ENCODE measurements at places on chromosomes 3 and 15. TPM values are rescaled to one million over a fixed set of nuclear protein-coding genes. Genes with fewer than 3 reads are reported as not detected.

GRCh38 chr3:38163117-38163840, 2.1 kb upstream of the OXSR1 start:
- DNase-seq: peak; percentile 40

- no peak for DNase-seq
Measured at GRCh38 chr3:177294221-177294620, 96.9 kb upstream of the TBL1XR1 start.

SEMA3B gene
- 6.5 TPM for polyA plus RNA-seq

EHHADH gene
- 5.7 TPM for polyA plus RNA-seq

DNA sequence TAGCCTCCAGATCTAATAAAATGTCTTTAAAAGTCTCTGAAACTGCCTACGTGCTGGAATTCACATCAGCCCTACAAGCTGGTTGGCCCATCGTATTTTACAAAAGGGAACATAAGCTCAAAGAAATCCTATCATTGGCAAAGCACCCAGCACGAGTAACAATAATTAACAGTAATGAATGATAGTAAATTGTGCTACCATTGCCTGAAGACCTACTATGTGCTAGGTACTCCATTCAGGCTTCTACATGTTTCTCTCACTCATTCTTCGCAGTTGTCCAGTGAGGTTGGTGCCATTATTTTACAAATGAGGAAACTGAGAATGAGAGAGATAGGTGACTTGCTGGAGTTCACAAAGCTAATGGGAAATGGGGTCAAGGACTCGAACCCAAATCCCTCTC, 7.1 kb upstream of the EPHB3 start:
- DNase-seq: no peak

DNA sequence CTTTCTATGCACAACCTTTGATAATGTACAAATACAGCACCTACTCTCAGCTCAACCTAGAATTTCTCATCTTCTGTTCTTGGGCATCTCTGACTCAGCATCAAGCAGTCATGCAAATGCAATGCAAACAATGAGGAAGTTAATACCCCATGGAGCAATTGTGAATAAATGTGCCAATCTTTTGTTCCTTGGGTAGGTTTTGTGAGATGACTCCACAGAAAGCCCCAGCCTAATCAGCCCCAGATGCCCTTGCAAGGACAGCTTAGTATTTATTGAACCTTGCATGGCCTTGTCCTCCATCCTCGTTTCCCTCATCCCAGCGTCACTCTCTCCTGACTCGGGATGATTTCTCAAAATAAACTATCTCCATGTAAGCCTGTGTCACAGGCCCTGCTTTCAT, 494.7 kb upstream of the NECTIN3 start:
- DNase-seq: peak; percentile 94

DNA sequence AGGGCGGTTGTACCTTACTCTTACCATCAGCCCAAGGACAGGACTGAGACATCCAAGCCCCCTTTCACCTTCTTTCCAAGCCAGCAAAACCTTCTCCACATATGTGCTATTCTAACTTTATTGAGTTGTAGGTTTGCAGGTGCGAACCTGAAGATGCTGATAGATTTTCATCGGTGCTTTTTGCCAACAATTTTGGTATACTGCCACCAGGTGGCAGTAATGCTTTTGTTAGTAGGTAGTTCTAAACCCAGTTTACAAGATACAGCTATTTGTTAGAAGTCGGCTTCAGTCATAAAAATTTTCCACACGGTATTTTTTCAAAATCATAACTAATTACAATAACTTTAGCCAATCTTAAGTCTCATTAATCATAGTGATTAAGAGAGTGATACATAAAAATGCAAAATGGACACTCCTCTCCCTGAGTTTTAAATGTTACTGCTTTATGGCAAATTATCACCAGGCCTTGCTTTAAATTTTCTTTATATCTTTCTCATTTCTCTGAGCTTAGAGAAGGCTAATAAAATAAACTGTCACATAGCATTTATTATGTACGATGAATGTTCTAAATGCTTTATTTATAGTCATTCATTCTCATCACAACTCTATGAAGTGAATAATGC, 636 bp downstream of the TBC1D21 start:
- DNase-seq: peak; percentile 19

DNA sequence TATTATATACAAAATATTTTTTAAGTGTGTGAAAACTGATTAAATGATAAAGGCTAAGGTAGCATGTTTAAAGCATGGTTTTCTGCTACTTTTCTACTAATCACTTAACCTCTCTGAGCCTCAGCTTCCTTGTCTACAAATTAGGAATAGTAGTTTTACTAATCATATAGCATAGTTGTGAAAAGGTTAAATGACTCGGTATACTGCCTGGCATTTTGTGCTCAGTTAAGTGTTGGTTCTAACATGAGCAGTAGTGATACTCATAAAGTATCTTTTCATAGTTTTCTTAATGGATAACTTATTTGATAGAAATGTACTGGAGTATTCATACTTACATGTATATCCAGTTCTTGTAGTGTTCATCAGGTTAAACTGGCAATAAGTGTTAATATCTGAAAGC, 13.6 kb downstream of the RASA2 start:
- DNase-seq: no peak

DNA sequence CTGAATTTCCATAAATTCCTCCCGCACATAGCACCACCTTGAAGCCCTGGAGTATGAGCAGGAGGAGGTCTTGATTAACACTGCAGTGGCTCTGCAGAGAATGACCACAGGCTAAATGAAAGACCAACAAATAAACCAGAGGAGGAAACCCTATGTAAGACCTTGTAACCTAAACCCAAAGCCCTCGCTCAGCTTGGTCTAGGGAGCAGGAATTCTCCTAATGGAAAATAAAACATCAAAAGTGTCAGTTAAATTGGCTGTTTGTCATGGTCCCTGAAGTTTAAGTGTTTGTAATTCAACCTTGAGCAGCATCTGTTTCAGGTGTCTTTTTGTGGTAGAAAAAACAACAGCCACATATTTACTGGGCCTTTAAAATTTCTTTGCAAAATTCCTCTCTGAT, 9.2 kb upstream of the UBE2Q2 start:
- no peak for DNase-seq

SCN11A gene
- 0.01 TPM for polyA plus RNA-seq

DNA sequence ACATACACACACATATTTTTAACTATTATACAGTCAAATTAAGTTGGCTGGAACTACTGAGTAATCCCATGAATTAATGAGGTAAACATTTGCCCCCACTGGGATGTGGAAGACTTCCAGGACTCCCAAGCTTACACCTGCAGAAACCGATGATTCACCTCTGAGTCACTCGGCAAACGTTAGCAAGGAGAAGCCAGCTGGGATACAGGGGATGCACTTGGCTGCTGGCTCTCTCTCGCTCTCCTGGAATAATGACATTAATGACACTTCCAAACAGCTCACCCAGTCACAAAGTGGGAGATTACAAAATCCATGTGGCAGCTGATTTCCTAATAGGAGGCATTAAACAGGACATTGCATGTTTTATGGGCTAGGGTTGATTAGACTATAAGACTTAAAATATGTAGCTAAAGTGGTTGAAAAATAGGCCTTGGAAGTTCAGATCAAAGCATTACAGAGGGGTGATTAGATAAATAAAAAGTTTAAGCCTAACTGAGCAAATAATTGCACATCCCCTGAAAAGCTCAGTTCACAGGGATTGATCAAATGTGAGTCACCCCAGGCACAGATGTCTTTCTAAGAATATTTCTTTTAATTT, 500.9 kb downstream of the SOX2 start:
- peak; percentile 92 for DNase-seq

DNA sequence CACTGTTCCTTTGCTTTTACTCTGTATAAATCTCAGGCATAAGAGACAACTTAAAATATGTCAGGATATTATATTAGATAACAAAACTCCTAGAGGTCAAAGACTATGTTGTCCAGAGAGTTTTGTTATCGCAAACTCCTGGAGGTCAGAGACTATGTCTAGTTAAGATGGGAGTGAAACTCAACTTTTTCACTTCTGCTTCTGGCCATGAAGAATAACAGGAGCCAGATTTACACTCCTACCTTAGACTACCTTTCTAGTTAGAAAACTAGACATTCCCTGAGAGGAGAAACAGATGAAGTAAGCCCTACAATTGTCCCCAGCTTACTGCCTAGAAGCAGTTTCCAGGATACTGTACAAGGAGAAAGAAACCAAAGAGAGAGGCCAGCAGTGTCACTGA, 255.4 kb upstream of the UBE2E1 start:
- no peak for DNase-seq

DNA sequence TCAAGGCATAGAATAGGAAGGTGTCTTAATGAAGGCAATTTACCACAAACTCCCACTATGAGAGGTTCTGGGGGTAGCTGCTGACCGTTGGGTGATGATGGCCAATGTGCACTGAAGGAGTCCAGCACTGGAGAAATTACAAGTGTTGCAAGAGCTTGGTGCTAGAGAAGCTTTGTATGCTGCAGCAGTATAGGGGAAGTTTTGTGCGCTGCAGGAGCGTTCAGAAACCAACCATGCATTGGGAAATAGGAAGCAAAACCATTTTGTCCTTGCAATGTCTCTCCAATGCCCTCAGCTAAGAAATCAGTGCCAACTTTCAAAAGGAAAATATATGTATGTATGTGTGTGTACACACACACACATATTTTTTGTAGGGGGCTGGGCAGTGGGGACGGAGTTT, 441.6 kb upstream of the NAALADL2 start:
- DNase-seq: no peak

GRCh38 chr3:72165317-72165716, 380.4 kb upstream of the PROK2 start:
- no peak for DNase-seq

DNA sequence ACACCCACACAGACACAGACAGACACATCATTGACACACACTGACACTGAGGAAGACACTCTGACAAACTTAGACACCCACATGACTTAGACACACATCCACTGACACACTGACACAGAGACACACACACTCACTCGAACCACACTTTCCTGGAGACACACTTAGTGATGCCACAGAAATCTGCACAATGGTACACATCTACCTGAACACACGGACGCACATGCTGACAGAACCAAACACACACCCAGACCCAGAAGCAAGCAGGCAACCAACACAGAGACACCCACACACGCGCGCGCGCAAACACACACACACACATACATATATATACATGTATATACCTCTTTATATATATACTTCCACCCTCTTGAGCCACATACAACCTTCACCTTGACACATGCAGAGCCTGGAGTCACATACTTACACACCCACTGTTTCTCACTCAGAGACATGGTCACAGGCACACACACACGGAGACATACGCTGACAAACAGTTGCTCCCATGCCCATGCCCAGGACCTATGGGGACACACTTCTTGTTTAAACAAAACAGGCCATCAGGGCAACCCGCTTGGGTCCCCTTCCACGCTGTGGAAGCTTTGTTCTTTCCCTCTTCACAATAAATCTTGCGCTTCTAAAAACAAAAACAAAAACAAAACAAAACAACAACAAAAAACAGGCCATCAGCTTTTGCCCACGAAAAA, 913 bp upstream of the SCN5A start:
- DNase-seq: no peak

GRCh38 chr3:179837374-179837773, 184.5 kb downstream of the USP13 start:
- DNase-seq: no peak

GRCh38 chr3:112761062-112761638, 85.5 kb downstream of the CD200R1L start:
- DNase-seq: no peak

- DNase-seq: no peak
Measured at GRCh38 chr3:72791161-72791560, 57.1 kb downstream of the SHQ1 start.

GRCh38 chr3:147431751-147432150, 22.6 kb downstream of the ZIC1 start:
- no peak for DNase-seq

DNA sequence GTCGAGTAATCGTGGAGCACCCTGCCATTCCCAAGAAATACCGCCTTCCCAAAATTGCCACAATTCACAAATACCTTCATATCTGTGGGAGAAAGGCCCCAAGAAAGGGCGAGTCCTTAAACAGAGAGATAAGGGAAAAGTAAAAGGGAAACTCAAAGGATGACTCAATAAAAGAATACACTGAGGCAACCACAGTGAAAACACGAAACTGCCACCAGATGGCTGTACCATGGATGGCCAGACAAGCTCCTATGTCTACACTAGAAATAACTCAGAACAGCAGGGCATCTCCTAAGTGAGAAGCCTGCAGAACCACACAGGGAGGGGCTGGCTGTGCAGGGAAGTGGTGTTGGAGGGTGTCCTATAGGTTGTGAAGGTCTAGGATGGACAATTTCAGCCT, 25.0 kb downstream of the SRGAP3 start:
- no peak for DNase-seq

PLSCR5 gene
- polyA plus RNA-seq: not detected

MYO5C gene
- 6.7 TPM for polyA plus RNA-seq

DNA sequence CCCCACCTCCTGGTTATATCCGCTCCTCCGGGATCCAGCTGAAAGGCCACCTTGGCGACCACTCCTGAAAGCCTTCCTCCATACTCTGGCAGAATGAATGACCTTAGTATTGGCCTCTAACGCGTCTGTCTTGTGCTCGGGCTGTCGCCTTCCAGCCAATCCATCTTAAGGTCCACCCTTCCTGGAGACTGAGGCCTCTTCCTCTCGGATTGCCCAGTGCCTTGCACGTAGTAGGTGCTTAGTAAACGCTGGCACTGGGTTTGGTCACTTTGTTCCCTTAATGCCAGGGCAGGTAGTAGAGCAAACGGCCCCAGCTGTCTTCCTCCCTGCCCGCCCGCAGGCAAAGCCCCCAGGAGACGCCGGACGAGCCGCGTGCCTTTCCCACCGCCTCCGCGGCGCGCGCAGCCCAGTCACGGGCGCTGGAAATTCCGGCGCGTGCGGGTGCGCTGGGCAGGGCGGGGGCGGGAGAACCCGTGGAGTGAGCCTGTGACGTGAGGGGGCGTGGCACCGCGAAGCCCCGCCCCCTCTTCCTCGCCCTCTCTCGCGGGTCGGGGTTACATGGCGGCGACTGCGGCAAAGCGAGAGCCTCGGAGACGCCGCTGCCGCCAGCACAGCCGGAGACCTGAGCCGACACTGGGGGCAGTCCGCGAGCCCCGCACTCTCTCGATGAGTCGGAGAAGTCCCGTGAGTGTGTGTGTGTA, at the start of gene MAPK6:
Gene MAPK6, plus strand, starts transcription at position 527 of the 701 bp plus-strand sequence. CDS start 27,242 bp downstream, outside the sequence.
- DNase-seq: peak; percentile 93

DNA sequence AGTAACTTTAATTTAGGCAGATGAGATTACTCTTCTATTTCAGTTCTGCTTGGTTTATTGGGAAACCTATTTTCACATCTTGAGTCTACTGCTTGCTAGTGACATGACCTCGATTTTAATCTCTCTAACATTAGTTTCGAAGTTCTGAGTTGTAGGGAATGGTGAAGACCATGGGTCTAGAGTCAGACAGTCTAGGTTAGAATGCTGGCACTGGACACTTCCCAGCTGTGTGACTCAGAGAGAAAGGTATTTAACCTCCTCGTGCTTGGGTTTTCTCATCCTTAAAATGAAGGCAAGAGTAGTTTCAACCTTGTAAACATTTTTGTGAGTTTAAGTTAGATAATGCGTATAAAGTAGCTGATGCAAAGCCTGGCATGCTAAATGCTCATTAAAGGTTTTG, 422.1 kb downstream of the GRM7 start:
- no peak for DNase-seq

DPPA2 gene
- polyA plus RNA-seq: not detected

GRCh38 chr15:91278951-91279350, 178.9 kb downstream of the SV2B start:
- DNase-seq: no peak

- DNase-seq: no peak
Measured at GRCh38 chr3:77348244-77348855, 308.5 kb downstream of the ROBO2 start.

GRCh38 chr3:42403737-42404136, 6.7 kb downstream of the LYZL4 start:
- no peak for DNase-seq

DNAJC19 gene
- polyA plus RNA-seq: 36.0 TPM
